Activated CD4-positive, alpha-beta T cell treated with anti-CD3 and anti-CD28 coated beads for 1 hour (primary cell): ENCODE measurements at places on chromosomes 12 and 14.

DNA sequence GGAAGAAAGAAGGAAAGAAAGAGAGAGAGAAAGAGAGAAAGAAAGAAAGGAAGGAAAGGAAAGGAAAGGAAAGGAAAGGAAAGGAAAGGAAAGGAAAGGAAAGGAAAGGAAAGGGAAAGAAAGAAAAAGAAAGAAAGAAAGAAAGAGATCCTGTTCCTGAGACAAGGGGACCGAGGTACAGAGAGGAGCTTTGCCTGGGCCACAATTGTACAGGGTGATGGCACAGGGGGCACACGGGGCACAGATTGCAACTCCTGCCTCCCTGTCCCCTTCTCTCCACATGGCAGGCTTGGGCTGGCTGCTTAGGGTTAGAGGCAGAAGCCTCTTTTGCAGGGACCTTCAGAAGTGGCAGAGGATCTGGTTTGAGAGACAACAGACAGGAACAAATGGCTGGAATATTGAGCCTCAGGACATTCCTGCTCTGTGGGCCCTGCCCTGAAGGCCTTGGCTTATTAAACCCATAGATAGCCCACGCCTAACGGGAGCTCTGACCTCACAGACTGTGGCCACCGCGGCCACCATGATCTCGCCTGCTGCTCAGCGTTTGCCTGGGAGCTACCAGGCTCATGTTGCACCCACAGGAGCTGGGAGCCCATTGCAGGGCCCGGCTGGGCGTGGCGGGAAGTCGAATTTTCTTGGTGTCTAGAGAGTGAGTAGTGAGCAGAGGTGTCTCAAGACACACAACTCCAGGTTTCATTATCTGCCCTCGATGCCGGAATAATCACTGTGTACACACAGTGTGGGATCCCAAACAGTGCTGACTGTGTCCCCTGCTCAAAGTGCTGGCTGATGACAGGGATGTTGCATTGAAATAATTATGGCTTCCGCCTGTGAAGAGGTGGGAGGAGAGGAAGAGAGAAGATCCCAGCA, 147.9 kb upstream of the NCOR2 start:
- no peak for DNase-seq

DNA sequence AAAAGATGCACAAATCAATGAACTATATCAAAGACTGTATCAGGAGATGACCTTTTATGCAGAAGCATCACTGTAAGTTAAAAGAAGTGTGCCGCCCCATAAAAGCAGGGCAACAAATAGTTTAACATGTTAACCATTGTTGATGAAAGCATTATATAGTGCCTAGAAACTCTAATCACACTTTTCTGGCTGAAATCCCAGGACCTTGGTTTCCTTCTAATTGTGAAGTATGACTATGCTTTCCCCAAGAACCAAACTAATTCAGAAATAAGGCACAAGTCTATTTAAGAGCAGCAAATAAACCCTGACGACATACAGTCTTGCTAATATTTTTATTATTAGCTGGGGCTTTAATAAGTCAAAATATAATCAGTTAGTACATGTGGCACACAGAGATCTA, 21.7 kb downstream of the RACGAP1 start:
- DNase-seq = no peak

- DNase-seq = no peak
Measured at GRCh38 chr12:54723379-54724256, 75.5 kb upstream of the DCD start.

DNA sequence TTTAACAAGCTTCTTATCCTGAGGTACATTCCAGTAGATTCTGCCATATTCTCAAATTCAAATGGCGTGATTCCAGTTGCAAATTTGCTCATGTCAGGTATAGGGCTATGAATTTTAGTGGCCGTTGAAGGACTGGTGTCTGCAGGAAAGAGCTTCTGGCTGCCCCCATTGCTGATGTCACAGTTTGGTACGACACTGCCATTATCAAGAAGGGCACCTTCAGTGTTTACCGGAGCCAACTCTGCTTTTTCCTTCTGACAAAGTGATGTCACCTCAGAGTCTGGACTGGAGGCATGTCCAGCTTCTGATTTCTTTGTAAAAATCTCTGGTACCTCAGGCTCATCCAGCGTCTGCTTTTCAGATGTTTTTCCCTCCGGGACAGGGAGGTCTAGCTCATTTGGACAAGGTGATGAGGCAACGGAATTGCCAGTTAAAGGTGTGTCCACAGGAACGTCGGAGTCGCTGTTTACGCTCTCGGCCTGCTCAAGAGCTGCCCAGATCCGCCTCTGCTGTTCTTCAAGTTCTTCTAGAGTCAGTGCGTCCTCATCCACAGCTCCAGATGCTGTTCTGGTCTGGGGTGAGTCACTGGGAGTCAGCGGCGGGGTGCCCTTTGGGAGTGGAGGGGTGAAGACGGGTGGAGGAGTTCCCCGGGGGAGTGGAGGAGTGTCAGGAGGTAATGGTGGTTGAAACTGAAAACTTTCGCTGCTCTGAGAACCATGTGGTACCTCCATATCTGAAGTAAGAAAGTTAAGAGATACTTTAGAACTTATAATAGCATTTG, 27.0 kb downstream of the ZCCHC8 start:
- no peak for DNase-seq
